ENCODE measurements at places on chromosomes 4 and X. TPM values are rescaled to one million over a fixed set of nuclear protein-coding genes. Genes with fewer than 3 reads are reported as not detected.
A peak's percentile ranks its signal among the peaks of the same experiment; 100 is the strongest.

DNA sequence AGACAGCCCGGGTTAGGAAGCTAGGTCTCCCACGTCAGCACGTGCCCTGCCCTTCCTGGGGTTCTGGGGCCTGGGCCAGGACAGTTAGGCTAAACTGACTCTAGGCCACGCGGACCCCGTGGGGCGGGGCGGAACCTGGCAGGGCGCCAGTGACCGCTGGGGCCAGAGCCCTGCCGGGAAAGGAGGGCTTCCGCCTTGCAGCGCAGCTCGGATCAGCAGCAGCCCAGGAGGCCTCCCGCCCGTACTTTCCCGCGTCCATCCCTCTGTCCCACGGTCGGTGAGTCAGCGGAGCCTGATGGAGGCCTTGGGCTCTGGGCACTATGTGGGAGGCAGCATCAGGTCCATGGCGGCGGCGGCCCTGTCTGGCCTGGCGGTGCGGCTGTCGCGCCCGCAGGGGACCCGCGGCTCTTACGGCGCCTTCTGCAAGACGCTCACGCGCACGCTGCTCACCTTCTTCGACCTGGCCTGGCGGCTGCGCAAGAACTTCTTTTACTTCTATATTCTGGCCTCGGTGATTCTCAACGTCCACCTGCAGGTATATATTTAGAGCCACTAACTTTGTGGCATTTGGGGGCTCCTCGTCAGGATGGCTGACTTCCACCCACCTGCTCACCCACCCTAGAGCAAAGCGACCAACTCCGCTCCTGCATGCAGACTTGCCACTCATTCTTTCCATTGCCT lies at the start of gene SMIM10:
Gene SMIM10 (plus strand): TSS at position 191 of the 681 bp plus-strand sequence. CDS start 105 bp downstream, at position 296.
- peak; percentile 78 for DNase-seq

CT45A3 gene
- polyA plus RNA-seq, result not detected

GJB1 gene
- polyA plus RNA-seq, result not detected

- DNase-seq, result no peak
Observed at GRCh38 chr4:102560115-102560514, 59.0 kb downstream of the NFKB1 start.

CLIC2 gene
- 0.16 TPM for polyA plus RNA-seq

DNA sequence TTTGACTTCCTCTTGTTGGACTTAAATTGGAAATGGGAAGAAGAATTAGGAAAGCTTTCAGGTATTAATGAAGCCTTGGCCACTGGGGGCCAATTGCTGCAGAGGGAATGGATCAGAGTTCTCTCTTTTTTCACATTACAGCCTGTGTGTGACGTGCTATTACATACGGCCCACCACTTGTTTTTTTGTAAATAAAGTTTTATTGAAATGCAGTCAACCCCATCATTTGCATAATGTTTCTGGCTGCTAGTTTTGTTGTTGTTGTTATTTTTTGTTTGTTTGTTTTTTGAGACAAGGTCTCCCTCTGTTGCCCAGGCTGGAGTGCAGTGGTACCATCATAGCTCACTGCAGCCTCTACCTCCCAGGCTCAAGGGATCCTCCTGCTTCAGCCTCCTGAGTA lies 98.4 kb downstream of the ASMT start:
- DNase-seq, result no peak

CT45A6 gene
- polyA plus RNA-seq, result not detected

GRCh38 chr4:168562041-168562571 lies 65.3 kb downstream of the PALLD start:
- no peak for DNase-seq

- DNase-seq, result no peak
Observed at GRCh38 chr4:5156682-5157081, 105.4 kb downstream of the STK32B start.

DNA sequence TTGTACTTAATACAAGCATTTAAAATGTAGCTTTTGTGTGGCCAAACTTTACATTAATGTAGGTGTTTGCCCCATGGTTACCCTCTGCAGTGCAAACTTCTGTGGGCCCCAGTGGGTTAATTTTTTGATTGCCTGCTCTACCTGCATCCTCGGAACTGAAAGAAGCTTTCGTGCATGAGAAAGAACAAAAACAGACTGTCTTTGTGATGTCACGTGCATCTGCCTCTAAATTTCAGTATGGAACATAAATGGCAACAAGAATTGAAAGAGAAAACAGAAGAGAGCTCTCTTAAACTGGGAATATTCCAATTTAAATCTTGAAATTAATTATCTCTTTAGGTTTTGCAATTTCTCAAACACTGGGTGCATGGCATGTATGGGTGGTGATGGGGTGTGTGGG lies 182.4 kb upstream of the LCORL start:
- no peak for DNase-seq

DNA sequence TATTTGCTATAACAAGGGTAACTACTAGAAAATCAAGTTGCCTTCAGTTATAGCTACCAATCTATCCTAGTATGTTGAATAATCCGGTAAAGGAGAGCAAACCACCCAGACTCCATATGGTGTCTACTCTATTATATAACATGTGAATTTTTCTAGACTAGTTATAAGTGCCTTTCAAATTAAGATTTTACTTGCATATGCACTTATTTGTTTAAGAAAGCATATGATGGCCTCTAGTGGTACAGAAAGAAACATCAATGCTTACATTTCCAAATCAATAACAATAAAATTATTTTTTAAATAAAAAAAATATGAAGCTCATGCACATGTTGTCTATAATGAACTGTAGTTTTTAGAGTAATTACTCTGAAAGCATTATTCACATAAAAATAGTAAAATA lies 1516.4 kb upstream of the PABPC4L start:
- no peak for DNase-seq

- peak; percentile 33 for DNase-seq
Observed at GRCh38 chrX:150663073-150663472, 30.1 kb upstream of the MTMR1 start.

- DNase-seq, result no peak
Observed at GRCh38 chr4:142812091-142812490, 34.0 kb downstream of the INPP4B start.

DNA sequence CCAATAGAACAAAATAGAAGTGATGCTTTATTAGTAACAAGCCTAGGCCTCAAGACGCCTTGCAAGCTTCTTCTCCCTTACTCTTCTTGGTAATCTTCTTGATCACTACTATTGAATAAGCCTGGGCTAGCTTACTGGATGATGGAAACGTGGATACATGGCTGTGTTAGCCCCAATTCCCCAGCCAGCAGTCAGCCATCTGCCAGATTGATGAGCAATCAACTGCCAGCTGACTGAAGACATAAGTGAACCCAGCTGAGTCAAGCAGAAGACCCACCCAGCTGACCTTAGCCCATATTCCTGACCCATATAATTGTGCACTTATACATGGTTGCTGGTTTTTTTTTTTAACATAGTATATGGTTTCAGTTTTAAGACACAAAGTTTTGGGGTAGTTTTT lies 130.4 kb downstream of the DHX15 start:
- DNase-seq, result no peak

DNA sequence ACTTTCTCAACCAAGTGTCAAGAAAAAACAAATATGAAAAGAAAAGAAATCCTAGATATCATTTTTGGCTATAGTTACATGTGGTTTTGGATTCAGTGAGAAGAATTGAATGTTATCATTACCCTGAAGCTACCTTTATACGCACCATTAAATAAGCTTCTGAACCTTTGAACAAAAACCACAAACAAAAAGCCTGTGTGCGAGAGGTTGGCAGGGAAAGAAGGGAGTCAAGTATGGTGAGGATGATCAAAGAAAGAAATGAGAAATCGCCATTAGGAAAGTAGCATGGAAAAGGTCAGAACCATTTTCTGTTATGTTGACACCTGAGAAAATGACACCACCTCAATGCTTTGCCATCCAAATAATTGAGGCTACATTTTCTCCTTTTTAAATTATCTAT lies 1.2 kb upstream of the SLC7A11 start:
- no peak for DNase-seq

FDCSP gene
- polyA plus RNA-seq, result not detected

DNA sequence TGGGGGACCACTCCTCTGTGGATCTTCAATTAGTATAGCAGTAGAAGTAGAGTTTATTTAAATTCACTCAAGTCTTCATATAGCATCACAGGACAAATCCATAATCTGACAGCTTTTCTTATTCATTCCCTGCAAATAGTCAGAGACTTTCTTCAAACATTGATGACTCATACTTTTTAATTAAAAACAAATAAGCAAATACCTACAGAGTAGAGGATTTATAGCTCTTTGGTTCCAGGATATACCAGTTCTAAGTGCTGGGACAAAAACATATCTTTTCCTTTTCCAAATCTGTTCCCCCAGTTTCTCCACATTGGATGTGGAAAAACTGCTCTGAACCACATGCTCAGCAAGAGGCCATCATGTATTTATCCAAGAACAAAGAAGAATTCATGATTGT lies 24.1 kb downstream of the EMCN start:
- DNase-seq, result no peak

SMARCA1 gene
- 17.1 TPM for polyA plus RNA-seq

GRCh38 chr4:147361726-147362125 lies 119.2 kb upstream of the EDNRA start:
- no peak for DNase-seq

- DNase-seq, result no peak
Observed at GRCh38 chr4:170497689-170498088, 407.9 kb upstream of the AADAT start.

PAK3 gene
- 0.63 TPM for polyA plus RNA-seq

CXorf65 gene
- not detected for polyA plus RNA-seq

DNA sequence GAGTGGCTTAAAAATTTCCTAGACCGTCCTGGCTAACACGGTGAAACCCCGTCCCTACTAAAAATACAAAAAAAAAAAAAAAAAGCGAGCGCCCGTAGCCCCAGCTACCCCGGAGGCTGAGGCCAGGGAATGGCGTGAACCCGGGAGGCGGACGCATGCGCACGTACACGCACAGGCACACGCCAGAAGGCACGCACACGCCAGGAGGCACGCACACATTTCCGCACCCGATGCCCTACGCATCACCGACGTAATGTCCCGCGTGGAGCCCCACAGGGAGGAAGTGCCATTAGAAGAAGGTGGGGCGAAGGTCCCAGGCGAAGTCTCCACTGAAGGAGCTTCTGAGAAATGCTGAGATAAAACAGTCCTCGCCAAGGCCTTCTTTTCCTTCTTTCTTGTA lies 41.4 kb downstream of the NLGN4X start:
- no peak for DNase-seq

DNA sequence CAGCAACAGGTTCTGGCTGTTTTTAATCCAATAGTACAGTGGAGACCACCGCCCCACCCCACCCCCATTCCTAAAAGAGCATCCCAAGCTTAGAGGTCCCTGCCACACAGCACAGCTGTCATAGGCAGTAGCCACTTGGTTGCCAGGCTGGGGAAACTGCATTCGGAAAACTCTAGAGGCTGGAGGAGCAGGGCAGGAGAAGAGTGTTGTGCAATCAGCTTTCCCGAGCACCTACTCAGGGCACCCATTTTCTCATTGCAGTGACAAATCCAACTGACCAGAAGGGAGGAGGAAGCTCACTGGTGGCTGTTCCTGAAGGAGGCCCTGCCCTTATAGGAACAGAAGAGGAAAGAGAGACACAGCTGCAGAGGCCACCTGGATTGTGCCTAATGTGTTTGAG lies 1.1 kb downstream of the CXCL1 start:
- no peak for DNase-seq

ZMAT1 gene
- polyA plus RNA-seq, result 3.8 TPM

DNA sequence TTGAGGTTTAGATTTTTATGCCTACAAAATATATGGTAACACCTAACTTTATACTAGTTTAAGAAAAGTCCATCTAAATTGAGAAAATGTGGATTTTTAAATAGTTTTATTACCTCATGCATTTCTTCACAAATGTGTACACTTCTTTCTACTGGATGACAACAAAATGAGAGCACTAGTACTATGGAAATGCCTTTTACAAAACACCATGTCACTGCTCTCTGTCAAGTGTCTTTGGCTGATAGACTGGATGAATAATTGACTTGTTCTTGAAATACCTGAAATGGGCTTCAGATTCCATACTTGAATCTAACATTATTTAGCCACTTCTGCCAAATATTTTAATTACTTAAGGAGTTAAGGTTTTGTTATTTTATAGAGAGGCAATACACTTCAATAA lies 49.5 kb downstream of the AMELX start:
- no peak for DNase-seq

DNA sequence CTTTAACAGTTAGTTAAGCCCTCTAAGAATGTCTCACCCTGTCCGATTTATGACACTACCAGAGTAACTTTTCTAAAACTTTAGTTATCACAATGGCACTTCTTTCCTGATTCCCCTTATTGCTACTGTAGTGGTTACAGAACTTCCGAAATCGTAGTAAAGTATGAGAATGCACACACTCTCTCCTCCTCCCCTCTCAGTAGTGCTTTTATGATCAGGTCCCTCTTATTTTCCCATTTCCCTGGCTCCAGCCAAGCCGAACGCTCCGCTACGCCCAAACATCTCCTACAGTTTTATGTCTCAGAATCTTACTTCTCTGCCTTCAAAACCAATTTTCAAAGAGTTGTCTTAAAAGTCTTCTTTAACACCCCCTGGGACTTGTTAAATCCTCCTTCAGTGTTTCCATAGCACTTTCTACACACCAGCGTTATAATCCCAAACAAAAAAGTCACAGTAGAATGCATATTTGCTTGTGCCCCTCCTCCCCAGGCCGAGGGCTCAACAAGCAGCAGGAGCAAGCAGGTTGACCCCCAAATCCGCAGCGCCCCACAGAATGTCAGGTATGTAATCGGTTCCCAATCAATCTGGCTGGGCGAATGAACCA lies 671 bp downstream of the HPF1 start:
- DNase-seq, result no peak

GRCh38 chr4:24778464-24779225 lies 16.7 kb upstream of the SOD3 start:
- DNase-seq, result no peak

- DNase-seq, result peak; percentile 51
Observed at GRCh38 chr4:38856524-38857337, at the start of gene TLR6. Gene TLR6, minus strand, starts transcription at chr4:38856817. Its CDS starts 27,344 bp downstream, at chr4:38829473.

RNF175 gene
- 0.06 TPM for polyA plus RNA-seq

DNA sequence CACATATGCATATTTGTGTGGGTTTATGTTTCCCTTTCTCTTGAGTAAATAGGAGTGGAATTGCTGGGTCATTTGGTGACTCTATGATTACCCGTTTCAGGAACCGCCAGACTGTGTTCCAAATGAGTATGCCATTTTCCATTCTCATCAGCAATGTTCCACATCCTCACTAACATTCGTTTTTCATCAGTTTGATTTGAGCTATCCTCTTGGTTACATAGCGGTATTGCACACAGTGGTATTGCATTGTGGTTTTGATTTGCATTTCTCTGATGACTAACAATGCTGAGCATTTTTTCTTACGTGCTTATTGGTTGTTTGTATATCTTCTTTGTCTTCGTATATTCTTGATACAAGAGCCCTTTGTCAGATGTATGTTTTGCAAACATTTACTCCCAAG lies 218.0 kb upstream of the AMOT start:
- no peak for DNase-seq

GRCh38 chrX:119579414-119579813 lies 5.1 kb downstream of the UBE2A start:
- no peak for DNase-seq
